ENCODE measurements at places on chromosomes 1 and 21.

GRCh38 chr1:110634455-110635311, 28.5 kb upstream of the KCNA2 start:
- DNase-seq = peak; percentile 37

DNA sequence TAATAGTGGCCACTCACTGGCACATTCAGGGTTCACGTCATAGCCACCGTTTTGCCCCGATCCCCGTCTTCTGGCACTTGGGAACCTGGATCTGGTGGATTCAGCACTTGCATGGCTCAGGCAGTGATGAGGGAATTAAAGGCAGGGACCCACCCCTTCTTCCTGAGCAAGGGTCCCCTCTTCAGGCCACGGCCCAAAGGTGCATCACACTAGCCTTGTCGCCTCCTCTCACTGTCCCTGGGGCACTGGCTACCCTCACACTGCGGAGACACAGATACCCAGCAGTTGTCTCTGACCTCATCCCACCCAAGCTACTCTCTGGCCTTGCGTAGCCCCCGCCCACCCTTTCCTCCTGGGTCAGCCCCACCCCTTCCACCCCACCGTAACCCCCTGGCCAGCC, 19.9 kb upstream of the LDLRAP1 start:
- no peak for DNase-seq

DNA sequence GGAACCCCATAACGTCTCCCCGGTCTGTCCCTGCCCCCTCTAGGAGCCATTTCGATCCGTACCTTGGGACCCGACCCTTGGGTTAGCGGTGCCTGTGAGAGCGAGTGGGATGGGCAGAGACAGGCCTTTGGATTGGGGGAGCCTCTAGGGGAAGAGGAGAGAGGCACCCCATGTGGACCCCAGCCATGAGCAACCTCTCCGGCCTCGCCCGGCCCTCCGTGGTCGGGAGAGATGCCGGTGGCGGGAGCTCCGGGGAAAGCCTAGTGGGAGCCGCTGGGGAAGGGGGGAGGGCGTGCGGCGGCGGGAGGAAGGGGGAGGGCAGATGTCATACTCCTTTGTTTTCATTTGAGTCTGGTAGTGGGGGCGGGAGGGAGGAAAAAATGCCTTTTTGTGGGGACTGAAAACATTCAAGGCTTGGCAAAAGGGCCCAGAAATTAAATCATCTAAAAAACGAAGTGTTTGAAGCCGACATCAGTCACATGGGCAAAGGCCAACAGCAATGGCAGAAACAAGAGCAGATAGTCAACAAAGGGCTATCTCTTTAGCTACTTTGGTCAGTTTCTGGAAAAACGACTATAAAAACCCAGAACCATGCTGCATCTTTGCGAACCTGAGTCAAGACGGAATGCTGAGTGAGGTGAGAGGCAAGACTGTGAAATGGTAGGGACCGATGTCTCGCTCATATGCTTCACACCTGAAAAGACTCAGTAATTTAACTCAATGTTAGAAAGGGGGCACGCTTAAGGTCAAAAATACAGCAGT, 758 bp downstream of the PTBP2 start:
- DNase-seq = peak; percentile 85

DNA sequence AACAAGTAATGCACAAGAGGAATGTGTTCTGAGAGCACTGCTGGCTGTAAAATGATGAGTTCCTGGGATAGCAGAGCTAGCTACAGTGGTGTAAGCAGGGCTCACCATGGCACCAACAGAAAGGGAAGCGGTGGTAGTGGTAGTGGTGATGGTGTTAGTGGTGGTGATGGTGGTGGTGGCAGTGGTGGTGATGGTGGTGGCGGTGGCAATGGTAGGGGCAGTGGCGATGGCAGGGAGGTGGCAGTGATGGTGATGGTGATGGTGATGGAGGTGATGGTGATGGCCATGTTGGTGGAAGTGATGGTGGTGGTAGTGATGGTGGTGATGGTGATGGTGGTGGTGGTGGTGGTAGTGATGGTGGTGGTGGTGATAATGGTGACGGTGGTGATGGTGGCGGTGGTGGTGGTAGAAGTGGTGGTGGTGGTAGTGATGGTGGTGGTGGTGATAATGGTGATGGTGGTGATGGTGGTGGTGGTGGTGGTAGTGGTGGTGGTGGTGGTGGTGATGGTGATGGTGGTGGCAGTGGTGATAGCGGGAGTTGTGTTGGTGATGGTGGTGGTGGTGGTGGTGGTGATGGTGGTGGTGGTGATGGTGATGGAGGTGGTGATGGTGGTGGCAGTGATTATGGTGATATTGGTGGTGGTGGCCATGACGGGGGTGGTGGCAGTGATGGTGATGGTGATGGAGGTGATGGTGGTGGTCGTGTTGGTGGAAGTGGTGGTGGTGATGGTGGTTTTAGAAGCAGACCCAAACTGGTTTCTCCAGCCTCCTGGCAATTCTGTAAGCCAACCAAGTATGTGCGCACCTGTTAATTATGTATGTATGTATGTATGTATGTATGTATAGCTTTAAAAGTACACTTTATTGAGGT, 254.1 kb downstream of the TRABD2B start:
- DNase-seq = no peak

GRCh38 chr1:2438641-2439040, 26.3 kb upstream of the PEX10 start:
- no peak for DNase-seq

- no peak for DNase-seq
Measured at GRCh38 chr1:95057351-95057750, 15.4 kb downstream of the ALG14 start.

DNA sequence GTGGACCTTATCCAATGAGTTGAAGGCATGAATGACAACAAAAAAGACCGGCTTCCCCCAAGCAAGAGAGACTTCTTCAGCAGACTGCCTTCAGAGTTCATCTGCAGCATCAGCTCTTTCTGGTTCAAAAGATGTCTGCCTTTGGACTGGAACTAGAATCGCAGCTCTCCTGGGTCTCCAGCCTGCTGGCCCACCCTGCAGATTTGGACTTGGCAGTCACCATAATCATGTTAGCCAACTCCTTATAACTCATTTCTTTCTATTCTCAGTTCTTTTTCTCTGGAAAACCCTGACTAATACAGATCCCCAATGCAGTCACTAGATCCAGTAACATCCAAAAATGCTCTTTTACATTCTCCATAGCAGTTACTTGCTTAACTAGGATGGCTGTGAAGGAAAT, 89.2 kb upstream of the MARK1 start:
- no peak for DNase-seq

DNA sequence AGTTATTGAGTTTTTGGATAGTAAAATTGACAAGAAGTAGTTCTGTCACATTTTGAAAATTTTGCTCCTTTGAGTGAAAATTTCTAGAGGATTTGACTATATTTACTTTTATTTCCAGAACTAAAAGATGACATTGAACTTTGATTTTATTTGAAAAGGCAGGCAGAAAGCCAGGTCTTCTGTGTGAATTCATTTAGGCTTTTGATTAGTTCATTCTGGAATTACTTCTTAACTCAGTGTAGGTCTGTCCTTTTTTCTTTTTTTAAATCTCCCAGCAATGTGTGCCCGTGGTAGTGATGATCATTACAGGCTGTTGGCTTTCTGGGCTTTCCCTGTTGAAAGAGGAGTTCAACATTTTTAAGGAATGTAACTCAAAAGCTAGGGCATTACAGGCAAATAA, 53.8 kb downstream of the MACO1 start:
- DNase-seq = no peak

GRCh38 chr1:13801232-13801631, 101.2 kb downstream of the PRDM2 start:
- DNase-seq = no peak

- DNase-seq = no peak
Measured at GRCh38 chr1:6172549-6172948, 7.6 kb downstream of the CHD5 start.

DNA sequence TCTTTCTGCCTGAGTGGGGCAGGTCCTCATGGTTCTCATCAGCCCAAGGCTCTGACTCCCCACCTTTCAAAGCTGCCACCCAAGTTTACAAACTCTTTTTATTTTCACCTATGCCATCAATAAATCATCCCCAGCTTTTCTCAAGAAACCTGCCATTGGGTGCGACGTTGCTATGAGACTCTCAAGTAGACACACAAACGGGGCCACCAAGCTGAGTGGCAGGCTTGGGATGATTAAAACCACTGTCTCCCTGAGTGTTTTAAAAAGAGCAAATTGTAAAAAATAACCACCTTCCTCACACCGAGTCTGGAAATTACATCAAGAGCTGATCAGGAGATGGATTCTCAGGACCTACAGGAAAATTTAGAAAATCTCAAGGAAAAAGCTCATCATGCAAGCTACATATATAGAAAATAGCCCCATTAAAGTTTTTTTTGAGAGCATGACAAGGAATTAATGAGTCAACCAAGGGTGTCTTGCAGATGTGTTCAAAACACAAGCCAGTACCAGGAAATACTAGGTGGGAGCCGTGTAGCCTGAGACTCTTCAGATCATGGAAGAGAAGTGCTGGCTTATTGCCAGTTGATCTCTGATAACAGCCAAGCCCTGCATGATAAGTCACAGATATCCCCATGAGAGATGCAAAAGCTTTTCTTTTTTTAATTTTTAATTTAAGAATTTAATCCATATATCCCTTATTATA, 158.4 kb upstream of the BACE2 start:
- DNase-seq = no peak

DNA sequence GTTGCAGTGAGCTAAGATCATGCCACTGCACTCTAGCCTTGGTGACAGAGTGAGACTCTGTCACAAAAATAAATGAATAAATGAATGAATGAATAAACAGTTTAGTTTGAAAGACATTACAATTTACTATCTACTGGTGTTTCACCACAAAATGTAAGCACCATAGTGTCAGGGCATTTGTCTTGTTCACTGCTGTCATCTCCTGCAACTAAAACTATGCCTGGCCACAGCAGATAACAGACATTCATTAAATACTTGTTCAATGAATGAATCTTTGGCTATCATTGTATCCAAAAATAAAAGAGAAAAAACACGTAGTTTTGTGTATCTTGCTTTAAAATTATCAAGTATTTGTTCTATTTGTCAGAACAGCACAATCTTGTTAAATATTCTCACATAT, 32.5 kb downstream of the SASS6 start:
- no peak for DNase-seq

DNA sequence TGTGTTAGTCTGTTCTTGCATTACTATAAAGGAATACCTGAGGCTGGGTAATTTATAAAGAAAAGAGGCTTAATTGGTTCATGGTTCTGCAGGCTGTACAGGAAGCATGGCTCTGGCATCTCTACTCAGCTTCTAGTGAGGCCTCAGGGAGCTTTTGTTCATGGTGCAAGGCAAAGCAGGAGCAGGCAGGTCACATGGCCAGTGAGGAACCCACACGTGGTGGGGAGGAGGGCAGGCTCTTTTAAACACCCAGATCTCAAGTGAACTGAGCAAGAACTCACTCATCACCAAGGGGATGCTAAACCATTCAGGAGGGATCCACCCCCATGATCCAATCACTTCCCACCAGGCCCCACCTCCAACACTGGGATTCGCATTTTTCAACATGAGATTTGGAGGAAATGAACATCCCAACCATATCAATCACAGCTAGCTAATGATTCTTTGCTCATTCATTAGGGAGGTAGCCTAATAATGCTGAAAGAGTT, 51.4 kb upstream of the RAP1A start:
- no peak for DNase-seq

GRCh38 chr1:17047924-17048323, 5.9 kb downstream of the SDHB start:
- DNase-seq = no peak

GRCh38 chr1:234837713-234838112, 227.7 kb upstream of the IRF2BP2 start:
- DNase-seq = no peak

DNA sequence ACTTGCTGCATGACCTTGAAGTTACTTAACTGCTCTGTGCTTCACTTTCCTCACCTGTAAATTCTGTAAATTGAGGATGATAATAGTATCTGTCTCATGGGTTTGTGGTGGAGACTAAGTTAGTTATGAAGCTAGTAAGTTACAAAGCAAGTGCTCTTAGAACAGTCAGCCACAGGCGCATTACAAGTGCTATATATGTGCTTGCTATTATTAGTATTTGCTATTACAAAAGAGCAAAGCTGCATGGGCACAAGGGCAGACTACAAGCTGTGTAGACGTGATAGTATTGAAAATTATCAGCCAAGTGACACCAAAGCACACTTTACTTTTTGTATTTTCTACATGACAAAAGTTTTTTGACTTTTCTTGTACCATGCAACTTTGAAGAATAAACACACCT, 150.9 kb upstream of the CTTNBP2NL start:
- no peak for DNase-seq

DNA sequence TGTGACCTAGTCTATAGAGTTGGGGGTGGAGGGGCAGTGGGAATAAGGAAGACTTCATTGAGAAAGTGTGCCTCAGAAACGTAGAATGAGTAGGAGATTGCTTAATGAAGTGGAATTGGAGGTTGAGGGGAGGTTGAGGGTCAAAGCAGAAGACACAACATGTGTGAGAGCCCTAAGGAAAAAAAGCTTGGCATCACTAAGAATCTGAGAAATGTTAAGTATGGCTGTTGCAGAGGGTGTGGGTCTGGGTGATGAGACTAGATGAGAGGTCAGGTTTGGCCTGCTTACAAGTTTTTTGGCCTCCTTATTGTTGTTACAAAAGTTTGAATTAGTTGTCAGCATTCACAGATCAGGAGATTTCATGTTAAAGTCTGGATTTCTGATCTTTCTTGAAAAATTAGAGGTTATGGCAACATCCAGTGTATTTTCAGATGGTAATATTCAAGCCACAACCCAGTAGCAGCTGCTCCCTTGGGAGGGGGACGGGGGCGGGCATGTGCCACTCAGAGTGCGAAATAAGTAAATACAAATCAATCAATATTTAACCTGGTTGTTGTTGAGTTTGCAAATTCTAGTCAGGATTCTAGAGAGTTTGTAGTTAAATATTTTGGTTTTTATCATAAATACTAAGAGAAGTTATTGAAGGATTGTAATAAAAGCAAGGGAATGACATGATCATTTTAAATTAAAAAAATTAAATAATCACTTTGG, 4.3 kb downstream of the MAN1A2 start:
- no peak for DNase-seq

GRCh38 chr1:21956720-21957552, 19.8 kb upstream of the HSPG2 start:
- DNase-seq = no peak

DNA sequence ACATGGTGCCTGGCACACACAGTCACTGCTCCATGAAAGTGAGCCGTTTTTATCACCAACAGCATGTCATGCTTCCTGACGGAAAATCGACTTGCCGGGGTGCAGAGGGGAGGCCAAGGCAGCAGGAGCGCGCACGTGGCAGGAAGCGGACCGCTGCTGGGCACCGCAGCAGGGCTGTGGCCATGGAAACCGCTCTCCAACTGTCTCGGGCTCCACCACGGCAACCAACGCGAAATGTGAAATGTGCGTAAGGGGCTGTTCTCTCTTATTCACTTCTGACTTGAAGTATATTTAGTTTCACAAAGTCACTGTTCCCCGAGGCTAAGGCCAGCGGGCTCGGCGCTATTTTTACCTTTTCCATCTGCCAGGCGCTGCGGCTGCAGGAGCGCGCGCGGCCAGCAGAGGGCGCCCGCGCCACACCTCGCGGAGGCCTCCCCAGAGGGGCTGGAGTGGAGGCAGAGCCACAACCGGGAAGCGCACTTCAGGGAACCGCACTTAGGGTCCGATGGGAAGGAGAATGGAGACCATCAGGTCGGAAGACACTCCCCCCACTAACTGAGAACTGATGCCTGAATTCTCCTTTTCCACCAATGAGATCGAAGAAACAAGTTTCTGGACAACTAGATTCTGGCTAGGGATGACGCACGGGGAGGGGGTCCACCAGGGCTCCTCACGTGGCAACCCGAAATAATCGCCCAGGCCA, 19.7 kb downstream of the RCC2 start:
- peak; percentile 54 for DNase-seq

GRCh38 chr1:150009604-150010392, 728 bp downstream of the OTUD7B start:
- DNase-seq = no peak
